ENCODE measurements at places on chromosomes 1 and 21.

GRCh38 chr1:2251786-2252185, 23.7 kb downstream of the SKI start:
- no peak for DNase-seq

GRCh38 chr1:95097426-95097825, 19.7 kb upstream of the TLCD4 start:
- DNase-seq = no peak

- DNase-seq = no peak
Measured at GRCh38 chr1:5364591-5364990, 627.6 kb downstream of the NPHP4 start.

DNA sequence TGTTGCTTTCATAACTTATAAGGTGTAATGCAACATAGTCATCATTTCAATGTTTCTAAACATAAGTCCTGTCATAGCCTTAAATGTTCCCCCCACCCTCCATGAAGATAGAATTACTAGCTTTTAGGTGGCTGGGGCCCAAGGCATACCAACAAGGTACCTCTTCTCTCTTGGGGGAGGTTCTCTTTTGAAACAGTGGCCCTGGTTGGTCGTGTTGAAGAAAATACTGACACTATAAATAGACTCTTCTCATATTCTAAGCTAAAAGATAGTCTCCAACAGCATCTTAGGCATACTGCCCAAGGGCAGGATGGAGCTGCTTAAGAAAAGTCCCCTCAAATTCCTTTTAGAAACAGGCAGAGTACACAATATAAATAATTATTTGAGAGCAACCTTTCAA, 255.0 kb downstream of the FAF1 start:
- no peak for DNase-seq

DNA sequence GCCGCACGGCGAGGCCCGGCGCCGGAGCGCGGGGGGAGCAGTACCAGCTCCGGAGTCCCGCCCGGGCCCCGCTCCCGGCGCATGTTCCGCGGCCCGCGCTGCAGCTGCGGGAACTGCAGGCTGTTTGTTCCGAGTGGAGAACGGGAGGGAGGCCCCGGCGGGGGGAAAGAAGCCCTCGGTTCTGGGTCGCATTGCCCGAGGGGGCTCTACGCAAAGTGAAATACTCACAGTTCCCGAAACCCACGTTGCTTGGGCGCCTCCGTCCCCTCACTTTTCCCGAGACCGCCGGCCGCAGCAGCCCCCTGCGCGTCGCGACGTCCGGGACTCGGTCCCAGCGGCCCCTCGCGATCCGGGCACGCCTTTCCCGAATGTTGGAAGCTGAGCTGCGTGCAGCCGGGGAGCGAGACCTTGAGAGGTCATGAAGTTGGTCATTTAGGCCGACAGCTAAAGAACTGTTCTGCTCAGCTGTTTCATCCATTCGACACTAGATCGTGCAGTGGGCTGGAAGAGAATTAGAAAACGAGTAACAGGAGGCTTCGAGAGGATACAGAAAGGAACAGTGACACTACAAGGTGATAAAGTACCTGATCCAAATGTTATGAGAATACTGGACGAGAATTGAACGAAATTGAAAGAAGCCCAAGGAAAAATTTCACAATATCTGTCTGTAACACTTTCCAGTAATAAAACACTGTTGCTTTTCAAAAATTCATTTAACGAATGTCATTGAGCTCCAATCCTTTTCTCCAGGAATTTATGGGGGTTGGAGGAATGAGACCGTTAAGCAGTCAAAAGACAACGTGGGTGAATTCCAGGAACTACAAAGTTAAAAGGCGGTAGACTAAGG, 657 bp upstream of the LIN9 start:
- DNase-seq = no peak

GRCh38 chr1:212943393-212943710, 7.0 kb upstream of the VASH2 start:
- DNase-seq = no peak

DNA sequence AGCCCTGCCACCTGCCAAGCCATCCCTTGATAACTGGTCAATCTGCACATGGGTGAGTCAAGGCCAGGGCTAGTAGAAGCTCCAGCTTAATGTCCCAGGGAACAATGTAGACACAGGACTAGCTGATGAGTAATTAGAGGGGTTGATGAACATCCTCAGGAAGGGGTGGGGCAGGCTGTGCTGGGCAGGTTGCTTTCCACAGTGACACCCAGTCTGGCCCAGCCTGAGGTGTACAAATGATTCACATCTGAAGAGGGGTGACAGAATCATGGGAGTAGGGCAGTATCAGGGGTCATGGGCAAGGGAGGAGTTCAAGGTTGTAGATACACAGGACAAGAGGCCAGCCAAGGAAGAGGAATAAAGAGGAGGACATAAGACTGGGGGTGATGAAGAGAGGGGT, 4.3 kb downstream of the LPAR3 start:
- DNase-seq = no peak

GRCh38 chr21:25127811-25128210, 479.5 kb downstream of the MRPL39 start:
- DNase-seq = no peak

- no peak for DNase-seq
Measured at GRCh38 chr1:53446051-53446450, 13.1 kb upstream of the DMRTB1 start.

DNA sequence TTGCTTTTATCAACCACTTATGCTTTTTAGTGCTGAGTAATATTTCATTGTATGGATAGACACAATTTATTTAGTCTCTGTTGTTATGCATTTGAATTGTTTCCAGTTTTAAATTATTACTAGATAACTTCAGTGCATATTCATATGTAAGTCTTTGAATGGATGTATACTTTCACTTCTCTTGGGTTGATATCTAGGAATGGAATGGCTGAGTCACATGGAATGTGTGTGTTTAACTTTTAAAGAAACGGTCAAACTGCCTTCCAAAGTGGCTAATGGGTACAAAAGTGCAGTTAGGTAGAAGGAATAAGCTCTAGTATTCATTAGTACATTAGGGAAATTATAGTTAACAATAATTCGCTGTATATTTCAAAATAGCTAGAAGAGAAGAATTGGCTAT, 82.4 kb downstream of the NPHS2 start:
- DNase-seq = no peak

DNA sequence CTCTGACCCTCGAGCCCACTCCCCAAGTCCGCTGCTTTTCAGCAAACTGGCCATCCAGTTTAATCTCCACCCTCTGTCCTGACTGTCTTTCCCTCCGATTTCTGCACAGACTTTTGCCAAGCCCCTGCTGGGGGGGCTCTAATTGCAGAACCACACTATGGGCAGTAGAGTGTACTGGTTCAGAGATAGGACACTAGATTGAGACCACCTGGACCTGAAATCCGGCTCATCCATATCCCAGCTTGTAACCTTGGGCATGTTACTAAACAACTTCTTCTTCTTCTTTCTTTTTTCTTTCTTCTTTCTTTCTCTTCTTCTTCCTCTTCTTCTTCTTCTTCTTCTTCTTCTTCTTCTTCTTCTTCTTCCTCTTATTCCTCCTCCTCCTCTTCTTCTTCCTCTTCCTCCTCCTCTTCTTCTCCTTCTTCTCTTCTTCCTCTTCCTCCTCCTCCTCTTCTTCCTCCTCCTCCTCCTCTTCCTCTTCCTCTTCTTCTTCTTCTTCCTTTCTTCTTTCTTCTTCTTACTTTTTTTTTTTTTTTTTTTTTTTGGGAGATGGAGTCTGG, 7.7 kb downstream of the LRRC71 start:
- no peak for DNase-seq

DNA sequence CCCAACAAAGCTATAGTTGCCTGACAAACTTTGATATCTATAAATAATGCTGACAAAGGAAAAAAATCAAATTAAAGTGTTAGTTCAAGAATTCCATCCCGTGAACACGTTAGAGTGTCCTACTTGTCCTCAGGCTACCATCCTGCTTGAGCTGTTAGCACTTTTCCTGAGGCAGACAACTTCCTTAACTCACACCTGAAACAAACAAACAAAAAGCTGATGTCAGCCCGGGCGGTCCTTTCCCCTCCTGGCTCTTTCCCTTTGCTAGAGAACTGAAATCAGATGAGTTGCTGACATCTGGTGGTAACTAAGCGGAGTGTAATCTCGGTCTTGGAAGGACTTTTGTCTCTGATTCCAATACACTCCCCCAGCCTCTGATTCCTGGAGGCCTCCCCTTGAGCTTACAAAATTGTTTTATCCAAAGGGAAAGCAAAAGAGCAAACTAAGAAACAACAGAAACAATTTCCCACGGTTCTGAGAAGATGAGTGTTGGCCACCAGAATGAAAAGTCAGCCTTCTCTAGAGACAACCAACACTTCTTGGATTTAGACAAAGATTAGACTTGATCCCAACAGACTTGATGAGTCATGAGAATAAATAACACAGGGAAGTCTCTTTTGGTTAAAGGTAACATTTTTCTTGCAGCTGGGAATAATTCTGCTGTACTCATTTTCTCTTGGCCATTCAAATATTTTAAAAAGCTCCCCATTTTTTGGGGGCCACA, 135.4 kb downstream of the PROX1 start:
- DNase-seq = peak; percentile 39

GRCh38 chr1:159436469-159436868, 3.1 kb upstream of the OR10J1 start:
- DNase-seq = no peak

GRCh38 chr1:51482881-51483280, 36.2 kb downstream of the EPS15 start:
- no peak for DNase-seq

DNA sequence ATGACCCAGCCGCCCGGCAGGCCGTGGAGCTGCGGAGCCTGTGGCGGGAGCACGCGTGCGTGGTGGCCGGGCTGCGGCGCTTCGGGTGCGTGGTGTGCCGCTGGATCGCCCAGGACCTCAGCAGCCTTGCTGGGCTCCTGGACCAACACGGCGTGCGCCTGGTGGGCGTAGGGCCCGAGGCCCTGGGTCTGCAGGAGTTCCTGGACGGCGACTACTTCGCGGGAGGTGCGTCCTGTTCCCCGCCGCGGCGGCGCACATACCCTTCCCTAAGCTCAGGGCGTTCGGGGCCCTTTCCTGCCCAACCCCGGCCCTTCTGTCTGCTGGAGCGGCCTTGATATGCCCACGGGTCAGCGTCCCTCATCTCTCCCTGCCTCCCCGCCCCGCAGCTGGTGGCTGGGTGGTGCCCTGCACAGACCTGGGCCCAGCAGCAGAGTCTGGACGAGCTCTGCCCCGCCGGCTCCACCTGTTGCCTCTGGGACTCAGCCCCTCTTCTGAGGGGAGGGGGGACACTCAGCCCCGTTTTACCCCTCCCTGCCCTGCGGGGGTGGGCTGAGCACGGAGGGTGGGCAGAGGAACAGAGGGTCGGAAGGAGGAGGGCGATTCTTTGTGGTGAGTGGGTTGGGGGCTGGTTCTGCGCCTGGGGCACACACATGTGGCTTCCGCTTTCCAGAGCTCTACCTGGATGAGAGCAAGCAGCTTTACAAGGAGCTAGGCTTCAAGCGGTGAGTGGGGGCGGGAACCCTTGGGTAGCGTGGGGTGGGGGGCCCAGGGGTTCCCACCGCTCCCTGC, 688 bp downstream of the PRXL2B start:
- no peak for DNase-seq

- DNase-seq = no peak
Measured at GRCh38 chr1:72186733-72187307, 95.5 kb downstream of the NEGR1 start.

- no peak for DNase-seq
Measured at GRCh38 chr1:208080396-208081286, 163.5 kb downstream of the PLXNA2 start.

DNA sequence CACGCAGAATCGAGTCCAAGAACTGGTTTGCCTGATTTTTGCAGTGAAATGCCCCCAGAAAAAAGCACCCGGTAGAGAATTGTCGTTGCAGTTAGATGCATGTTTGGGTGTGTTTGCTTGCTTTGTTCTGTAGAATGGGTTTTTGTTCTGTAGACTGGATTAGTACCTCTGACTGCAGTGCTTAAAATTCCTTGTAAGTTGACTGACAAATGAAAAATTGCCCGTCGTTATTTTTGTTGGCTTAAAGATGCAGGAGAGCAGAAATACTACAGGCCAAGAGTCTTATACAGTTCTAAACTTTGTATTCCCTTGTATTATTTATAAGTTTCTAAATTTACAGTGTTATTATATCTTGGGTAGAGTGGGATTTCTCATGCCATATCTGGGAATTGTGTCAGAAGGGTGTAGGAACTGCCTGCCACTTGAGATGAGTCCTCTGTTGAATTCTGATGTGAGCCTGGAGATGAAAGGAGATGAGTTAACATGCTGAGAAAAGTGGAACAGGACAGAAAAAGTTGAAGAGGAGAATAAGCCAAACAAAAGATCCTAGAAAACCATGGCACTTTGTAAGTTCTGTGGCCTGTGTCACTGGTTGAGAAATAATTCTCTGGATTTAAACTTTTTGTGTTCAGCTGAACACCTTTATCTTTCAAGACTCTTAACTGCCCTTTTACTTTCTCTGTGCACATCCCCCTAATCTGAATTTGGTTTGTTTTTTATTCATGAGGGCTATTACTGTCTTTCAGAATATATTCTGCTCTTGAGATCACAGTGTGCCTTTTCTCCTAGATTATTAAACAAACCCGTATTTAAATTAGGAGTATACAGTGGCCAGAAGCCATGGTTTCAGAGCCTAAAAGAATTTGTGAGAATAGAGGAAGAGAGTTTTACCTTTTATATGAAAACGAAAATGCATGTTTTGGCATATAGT, 1.4 kb downstream of the DESI2 start:
- DNase-seq = no peak

DNA sequence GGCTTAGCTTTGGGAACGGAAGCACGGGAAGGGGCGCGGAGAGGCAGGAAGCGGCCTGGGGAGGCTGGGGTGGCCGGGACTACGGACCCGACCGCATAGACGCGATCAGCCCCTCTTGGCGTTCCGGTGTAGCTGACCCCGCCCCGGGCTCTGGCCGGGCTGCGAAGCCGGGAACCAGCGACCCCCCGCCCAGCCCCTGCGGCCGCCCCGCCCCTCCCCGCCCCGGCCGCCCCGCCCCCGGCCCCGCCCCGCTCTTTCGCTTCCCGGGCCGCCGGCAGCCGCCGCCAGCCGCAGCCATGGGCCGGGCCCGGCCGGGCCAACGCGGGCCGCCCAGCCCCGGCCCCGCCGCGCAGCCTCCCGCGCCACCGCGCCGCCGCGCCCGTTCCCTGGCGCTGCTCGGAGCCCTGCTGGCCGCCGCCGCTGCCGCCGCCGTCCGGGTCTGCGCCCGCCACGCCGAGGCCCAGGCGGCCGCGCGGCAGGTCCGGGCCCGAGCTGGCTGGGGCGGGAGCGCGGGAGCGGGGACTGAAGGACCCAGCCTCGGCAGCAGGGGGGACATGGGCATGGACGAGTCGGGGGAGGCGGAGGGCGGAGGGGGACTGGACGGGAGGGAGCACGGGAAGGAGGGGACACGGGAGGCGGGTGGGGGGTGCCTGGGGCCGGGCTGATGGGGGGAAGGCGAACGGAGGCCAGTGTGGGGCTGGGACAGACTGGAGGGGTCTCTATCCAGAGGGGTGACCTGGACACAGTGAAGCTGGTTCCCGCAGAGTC, at the start of gene SELENON:
Gene SELENON, plus strand, starts transcription at position 259 of the 768 bp plus-strand sequence. Its CDS starts 38 bp downstream, at position 297.
- DNase-seq = peak; percentile 50

DNA sequence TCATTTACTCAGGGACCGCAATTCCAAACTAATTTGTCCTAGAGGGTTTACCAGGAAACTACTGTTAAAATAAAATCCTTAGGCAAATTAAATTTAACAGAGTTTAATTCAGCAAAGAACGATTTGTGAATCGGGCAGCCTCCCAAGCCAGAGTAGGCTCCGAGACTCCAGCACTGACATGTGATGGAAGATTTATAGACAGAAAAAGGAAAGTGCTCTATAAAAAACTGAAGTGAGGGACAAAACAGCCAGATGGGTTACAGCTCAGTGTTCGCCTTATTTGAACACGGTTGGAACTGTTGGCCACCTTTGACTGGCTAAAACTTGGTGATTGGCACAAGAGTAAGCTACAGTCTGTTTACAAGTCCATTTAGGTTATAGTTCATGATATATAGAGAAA, 35.2 kb upstream of the RCSD1 start:
- DNase-seq = no peak
